H7 (cell line): ENCODE measurements at places on chromosomes 12 and 14.
A peak's percentile ranks its signal among the peaks of the same experiment; 100 is the strongest.

- peak; percentile 70 for DNase-seq
These were observed 283.3 kb upstream of the PWP1 start for GRCh38 chr12:107402041-107403022.

GRCh38 chr12:1592444-1593173 is 1.8 kb downstream of the FBXL14 start:
- peak; percentile 62 for DNase-seq

DNA sequence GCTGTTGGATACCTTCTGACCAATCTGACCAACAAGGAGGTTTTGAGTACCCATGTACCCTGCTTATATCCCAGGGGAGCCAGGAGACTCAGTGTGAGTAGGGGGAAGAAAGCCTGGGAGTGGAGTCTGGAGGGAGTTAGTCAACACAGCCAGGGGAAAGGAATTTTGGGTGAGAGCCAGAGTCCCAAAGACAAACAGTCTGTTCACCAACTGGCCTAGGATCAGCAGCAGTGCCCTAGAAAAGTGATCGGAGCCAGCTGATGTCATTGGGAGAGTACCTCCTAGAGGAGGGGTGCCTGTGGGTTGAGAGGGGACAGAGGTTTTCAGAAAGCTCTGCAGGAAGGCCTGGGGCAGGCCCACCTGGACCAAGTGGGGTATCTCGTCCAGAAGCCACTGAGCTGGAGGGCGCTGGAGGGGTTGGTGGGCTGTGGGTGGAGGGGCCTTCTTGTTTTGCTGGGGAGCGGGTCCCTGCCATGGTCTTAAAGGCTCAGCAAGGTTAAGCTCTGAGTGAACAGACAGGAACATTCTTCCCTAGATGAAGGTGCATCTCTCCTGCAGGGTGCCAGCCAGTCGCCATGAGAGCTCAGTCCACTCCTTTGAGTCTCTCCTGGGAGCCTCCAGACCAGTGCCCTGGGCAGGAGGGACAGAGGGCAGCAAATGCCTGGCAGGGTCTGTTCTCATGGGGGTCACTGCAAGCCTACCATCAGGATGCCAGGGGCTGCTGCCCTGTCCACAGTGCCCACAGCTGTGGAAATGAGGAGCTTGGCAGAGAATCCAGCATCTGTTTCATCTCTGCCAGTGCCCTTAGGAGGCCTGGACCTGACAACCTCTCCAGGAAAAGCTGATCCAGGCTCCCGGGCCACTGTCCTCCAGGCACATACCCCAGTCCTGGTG is 63.6 kb downstream of the CHGA start:
- no peak for DNase-seq

DNA sequence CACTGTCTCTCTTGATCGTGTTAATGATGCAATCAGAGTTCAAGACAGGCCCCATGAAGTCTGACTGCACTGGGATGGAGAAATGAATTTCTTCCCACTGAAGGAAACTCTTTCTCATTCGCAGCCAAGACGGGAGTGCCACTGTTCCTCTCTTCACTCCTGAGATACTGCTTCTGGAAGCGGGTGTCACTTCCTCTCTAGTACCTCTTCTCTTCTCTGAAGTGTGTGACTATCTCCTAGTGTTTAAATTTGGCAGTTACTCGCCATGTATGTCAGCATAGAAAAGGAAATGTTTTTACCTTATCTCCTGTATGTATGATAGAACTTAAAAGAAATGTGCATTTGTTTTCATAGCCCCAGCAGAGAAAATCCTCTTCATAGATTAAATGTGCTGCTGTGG is 215.2 kb downstream of the ANO6 start:
- no peak for DNase-seq

DNA sequence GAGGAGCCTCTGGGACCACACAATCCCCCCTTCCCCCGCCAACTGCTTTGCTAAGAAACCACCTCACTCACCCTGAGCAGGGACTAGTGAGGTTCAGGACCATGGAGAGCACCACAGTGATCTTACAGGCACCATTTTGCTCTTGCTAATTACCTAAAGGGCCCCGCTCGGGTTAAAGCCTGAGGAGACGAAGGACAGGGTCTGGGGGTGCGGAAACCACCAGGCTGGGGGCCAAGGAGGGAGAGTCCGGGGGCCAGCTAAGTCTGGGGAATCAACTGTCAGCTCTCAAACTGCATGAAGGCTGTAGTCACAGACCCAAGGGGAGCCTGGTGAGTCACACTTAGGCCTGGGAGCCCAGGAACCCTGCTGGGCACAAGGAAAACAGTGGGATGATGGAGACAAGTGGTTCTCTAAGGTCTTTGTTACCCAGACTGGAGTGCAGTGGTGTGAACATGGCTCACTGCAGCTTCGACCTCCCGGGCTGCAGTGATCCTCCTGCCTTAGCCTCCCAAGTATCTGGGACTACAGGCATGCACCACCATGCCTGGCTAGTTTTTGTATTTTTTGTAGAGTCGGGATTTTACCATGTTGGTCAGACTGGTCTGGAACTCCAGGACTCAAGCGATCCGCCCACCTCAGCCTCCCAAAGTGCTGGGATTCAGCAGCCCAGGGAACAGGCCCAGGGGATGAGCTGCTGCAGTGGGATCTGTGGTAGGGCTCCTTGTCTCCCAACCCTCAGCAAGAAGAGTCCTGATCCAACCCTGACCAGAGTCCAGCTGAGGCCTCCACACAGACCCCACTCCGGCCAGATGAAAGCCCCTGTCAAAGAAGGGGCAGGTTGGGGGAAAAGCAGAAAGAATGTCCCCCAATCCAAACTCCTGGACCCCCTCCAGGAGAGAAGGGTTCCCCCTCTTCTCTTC is 98.8 kb downstream of the CALM1 start:
- DNase-seq = peak; percentile 90

- peak; percentile 93 for DNase-seq
These were observed 4.1 kb upstream of the CCND2 start for GRCh38 chr12:4269279-4269991.

GRCh38 chr12:121794534-121795033 is 1.1 kb upstream of the RHOF start:
- peak; percentile 79 for DNase-seq

- no peak for DNase-seq
These were observed 218.1 kb upstream of the HMGA2 start for GRCh38 chr12:65606008-65606766.

DNA sequence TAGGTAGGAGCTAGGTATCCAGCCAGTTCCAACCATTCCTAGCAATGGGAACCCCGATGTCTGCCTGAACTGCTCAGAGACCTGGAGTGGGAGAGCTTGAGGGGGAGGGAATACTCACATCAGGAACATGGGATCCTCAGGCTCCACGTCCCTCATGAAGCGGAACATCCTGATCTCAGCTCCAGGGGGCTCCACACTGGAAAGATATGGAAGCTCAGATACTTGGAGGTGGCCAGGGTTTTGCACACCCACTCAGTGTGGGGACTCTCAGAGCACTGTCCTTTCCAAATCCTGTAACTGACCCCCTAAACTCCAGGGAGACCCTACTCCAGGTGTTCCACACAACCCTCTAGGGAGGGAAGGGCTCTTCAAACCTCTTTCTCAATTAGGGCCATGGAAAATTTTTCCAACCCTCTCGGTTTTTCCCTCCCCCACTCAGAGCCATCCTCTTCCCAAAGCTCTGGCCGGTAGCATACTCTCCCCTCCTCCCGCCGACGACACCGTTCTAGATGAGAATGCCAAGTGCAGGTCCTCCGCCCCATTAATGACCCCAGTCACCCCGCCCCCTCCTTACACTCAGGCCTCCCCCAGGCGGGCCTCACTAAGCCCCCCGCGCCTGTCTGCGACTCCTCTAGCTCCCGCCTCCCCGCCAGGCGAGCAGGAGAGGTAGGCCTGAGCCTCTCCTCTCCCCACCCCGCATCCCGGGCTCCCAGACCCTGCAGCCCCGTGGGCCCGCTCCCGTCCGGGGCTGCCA is 597 bp downstream of the MLF2 start:
- peak; percentile 84 for DNase-seq

- DNase-seq = no peak
These were observed 343.7 kb downstream of the CACNA1C start for GRCh38 chr12:2396448-2396871.

DNA sequence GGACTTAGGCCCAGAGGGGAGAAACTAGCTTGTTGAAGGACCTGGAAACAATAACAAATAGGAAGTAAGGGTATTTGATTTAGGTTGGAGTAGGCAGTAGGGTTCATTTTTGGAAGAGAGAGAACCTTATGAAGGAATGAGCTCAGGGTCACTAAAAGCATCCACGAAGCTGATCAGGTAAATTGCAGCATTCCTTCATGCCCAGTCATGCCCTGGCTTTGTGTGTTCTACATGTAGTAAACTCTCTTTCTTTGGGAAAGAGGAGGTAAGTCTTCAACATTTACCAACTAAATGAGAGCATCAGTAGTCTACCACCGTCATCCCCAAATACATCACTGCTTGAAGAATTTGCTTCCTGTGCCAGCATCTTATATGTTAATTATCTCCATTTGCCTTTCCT is 54.7 kb downstream of the CPSF2 start:
- DNase-seq = no peak

GRCh38 chr14:69572030-69572840 is 2.4 kb downstream of the CCDC177 start:
- peak; percentile 54 for DNase-seq

- DNase-seq = no peak
These were observed 138.5 kb downstream of the KICS2 start for GRCh38 chr12:64083285-64084210.

DNA sequence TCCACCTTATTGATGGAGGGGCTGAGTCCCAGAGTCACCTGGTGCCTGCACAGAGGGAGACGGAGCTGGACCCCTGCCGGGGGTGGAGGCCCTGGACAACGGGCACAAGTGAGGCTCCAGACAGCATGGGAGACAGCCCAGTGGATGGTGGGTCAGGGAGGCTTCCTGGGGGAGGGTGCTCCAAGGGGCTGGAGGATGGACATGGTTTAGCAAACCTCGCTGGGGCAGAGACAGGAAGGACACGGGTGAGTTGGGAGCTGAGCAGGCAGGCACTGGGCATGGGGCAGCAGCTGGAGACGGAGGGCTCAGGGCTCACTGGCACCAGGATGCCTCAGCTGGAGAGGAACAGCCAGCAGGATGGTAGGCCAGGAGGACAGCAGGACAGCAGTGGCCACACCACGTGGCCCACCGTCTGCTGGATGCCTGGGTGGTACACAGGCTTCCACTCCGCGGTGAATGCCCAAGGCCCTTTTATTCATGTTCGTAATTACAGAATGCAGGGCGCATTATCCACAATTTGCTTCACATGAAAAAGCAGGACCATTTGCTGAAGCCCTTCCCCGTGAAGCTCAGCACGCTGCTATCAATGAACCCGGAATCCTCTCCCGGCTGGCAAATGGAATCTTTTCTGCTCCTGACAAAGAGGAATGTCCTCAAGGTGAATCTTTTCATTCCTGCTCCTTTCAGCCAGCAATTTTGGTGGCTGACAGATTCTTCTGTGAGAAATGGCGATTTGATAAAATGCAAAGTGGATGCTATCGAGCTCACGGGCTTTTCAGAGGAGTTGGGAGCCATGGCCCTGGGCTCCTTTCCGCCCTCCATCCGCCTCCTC is 138.1 kb upstream of the C14orf180 start:
- no peak for DNase-seq

DNA sequence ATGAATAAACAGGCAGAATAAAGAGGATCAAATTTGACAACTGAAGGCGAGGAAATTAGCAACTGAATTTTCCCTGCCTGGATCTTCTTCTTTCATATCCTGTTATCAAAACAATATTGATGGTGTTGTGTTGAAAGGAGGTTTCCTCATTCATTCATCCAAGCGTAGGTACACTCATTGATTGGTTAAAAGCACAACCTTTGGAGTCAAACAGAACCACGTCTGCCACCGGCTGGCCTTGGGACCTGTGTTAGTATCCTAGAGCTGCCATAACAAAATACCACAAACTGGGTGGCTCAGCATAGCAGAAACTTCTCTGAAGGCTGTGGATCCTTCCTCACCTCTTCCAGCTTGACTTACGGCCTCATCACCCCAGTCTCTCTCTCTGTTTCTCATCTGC is 268.6 kb upstream of the PWP1 start:
- DNase-seq = no peak

- no peak for DNase-seq
These were observed 6.0 kb upstream of the LGALS3 start for GRCh38 chr14:55123101-55123500.

DNA sequence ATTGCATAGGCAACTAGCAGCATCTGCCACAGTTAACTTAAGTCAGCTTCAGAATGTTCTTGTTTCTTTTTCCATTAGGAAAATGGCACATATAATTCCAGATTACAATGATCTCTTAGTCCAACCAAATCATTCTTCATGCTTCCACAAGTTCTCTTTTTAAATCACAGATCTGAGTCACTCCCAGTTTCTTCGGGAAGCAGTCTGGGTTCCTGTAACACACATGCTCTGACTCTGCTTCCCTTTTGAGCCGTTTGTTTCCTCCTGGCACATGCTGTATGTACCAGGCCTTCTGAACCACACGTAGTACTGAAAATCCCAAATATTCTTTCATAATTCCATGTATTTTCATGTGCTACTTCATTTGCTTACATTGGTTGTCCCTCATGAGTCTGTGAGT is 388.8 kb upstream of the PDE3A start:
- no peak for DNase-seq

DNA sequence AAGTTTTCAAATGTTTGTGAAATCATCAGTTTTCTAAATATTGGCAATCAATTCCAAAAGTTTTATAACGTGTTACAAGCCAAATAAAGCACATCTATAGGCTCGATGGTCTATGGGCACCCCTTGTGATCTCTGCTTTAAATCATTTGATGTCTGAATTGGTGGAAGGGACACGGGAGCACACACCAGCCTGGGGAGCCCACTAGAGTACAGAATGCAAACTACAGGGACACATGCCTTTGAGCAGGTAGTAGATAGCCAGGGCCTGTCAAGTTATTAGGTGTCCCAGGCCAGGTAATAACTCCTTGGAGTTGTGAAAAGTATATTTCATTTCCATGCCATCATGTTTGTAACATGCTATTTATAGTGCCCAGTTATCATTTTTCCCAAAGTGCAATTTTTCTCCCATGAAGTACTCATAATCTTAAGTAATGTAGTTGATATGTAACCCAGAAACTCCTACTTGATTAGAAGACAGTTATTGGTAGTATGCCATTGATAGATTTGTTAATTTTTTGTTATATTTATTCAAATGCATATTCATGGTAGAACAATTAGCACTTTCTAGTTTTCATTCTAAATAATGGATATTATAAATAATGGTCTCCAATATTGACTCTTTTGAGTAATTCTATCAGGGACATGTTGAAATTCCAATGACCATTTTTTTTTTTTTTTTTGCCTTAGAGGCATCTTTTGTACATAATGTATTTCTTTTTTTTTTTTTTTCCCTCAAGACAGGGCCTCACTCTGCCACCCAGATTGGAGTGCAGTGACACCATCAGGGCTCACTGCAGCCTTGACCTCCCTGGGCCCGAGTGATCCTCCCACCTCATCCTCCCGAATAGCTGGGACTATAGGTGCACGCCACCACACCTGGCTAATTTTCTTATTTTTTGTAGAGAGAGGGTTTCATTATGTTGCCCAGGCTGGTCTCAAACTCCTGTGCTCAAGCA is 96.9 kb upstream of the FGD4 start:
- peak; percentile 68 for DNase-seq
